ENCODE measurements at places on chromosomes 7 and 10.

DNA sequence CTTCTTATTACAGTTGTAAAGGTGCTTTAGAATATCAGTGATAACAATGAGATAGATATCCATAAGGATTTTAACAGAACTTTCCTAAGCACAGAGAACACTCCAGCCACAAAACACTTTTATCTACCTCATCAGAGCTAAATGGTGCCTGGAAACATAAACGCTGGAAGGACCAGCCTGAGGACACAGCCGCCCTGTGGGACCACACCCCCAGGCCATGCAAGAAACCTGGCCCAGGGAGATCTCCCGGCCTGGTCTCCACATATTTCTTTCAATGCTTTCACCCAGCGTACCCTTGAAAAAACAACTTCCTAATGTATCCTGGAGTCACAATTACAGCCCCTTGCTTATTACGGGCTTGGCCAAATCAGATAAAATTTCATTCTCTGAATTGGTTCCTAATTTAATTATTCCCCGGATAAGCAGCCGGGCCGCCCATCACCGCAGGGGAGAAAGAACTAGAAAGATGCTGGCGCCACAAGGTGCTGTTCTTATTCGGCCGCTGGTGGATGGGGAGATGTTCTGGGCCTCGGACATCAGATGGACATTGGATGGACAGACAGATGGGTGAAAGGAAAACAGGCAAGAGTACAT, 11.8 kb downstream of the CHST15 start:
- no peak for DNase-seq

GRCh38 chr7:1285556-1286301, 53.1 kb downstream of the UNCX start:
- DNase-seq: no peak

GRCh38 chr7:155802906-155803417, 9.3 kb downstream of the SHH start:
- DNase-seq: no peak

DNA sequence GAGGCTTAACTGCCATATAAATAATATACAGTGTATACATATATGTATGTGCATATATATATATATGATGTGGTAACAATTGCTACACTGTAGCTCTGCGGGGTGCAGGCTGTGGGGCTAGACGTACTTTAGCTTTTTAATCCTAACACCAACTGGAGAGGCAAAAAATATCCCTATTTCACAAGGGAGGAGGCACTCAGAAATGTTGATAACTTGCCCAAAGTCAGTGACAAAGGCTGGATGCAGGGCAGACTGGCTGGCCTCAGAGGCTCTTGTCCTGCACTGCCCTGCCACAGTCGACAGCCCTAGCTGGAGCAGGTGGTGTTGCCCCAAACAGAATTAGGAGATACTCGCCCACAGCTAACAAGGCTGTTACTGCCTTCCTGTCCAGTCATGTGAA, 1.5 kb upstream of the RELN start:
- no peak for DNase-seq

DNA sequence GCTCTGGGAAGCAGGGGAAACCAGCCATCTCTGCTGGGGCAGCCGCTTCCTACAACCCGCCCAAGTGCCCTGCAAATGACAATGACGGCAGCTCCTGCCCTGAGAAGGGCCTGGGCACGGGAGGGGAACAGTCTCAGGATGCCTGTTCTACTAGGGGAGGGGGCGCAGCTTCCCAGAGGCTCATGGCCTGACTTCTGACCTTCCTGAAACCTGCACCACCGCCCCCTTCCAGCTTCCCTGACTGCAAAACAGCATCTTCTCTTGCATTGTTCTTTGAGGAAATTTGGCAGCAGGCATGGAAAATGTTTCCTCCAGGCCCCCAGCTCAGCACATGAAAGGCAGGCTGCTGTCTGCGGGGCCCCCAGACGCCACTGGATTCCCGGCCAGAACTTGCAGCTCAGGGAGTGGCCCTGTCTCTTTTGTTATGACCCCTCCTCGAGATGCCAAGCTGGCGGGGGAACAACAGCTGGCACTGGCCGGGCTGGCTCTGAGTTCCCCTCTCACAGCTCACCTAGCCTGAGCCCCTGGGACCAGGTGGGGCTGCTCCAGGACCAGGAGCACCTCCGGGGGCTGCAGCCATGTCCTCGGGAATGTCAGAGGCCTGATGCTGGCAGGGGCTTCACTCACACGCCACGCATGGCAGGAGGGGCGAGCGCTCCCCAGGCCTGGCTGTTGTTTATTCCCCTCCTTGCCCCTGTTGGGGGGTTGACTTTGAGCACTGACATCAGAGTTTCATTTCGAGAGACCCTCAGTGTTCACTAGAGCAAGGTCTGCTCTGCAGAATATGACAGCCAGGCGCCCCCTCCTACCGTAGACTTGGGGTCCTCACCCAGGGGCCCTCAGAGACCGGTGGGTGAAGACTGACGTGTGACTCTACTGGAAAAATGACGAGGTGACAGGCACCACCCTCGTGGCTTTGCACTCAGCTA, 62.7 kb downstream of the CALML3 start:
- no peak for DNase-seq

DNA sequence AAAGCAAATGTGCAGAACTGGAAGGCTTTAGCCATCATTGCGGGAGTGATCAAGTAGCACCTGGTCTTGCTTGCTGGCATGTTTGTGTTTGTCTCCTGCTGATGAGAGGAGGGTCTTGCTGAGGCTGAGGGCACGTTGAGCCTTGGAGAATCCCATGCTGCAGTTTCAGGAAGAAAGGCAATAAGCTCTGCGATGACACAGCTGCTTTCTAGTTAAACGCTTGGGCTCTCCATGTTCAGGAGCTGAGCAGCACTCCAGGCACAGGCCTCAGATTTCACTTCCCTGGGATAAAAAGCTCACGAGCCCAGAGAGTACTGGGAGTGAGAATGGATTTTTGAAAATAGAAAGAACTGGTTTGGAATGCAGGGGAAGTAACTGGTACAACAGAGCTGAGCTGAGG, 100.8 kb downstream of the LRRC18 start:
- DNase-seq: no peak

GRCh38 chr7:140673063-140673773, 473 bp downstream of the ADCK2 start:
- peak; percentile 19 for DNase-seq

GRCh38 chr10:63630931-63631680, 109.9 kb downstream of the REEP3 start:
- DNase-seq: no peak

DNA sequence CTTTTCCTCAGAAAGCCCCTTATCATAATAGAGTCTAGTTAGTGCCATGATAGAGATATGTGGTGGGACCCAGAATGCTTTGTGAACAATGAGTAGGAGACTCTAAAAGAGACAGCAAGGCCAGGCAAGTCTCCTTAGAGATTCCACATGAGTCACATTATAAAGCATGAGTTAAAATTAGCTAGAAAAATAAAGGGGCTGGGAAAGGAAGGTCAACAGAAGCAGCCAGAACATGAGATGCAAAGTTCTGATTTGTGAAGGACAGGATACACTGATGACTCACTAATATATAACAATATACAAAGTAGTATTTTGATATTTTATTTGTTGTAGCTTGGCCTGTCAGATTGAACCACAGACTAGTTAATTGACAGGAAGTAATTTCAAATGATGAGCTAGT, 25.3 kb upstream of the SNX13 start:
- DNase-seq: no peak

- DNase-seq: no peak
Measured at GRCh38 chr7:85023916-85024315, 162.9 kb downstream of the SEMA3D start.

GRCh38 chr10:68118657-68119056, 9.4 kb downstream of the MYPN start:
- DNase-seq: no peak

DNA sequence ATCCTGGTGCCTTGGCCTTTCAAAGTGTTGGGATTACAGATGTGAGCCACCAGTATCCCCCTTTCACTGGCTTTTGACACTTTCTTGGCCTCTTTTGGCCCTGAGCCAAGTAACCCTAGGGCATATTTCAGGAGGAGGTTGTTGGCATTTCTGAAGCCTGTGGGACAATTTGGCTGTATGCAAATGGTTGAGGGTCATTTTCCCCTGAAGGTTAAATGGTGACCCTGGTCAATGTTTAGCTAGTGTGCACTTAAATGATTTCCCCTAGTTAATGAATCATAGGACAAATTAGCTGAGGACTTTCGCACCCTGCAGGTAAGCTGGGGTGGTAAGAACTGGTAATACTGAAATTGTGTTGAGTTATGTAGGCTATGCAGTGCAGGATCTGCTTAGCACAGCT, 660.5 kb downstream of the LRMDA start:
- no peak for DNase-seq

DNA sequence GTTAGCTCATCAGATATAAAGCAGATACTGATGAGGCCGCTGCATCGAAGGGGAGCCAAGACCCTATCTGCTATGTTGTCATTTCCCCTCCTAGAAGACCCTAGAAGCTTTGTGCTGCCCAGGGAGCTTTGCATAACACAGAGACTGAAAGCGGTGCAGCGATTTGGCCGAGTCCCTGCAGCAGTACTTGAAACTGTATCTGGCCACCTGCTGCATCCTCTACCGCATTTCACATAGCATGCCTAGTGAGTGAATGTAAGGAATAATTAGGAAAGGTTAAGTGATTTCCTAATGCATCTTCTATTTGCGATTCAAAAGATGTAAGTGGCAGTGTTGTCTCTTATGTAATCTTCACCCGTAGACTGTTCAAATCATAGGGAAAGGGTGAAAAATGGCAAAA, 106.7 kb downstream of the LRMDA start:
- no peak for DNase-seq

- no peak for DNase-seq
Measured at GRCh38 chr10:31808258-31809218, 120.1 kb downstream of the ARHGAP12 start.

GRCh38 chr10:3978761-3979160, 193.8 kb upstream of the KLF6 start:
- DNase-seq: no peak

- no peak for DNase-seq
Measured at GRCh38 chr7:37488163-37488764, 39.6 kb upstream of the ELMO1 start.

GRCh38 chr10:109926061-109926745, 2.9 kb upstream of the XPNPEP1 start:
- DNase-seq: no peak

DNA sequence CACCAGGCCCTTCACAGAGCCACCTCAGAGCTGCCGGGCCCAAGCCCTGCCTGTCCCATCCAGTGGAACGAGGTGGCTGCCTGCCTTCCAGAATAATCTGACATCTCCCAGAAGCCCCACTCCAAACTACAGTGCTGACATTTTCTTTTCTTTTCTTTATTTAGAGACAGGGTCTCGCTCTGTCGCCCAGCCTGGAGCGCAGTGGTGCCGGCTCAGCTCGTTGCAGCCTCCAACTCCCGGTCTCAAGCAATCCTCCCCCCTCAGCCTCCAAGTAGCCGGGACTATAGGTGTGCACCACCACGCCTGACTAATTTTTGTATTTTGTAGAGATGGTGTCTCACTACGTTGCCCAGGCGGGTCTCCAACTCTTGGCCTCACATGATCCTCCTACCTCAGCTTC, 346 bp downstream of the TMEM270 start:
- DNase-seq: no peak

GRCh38 chr10:119688033-119688508, 36.9 kb downstream of the BAG3 start:
- DNase-seq: no peak

- no peak for DNase-seq
Measured at GRCh38 chr10:128305601-128306345, 179.6 kb upstream of the MKI67 start.

- DNase-seq: no peak
Measured at GRCh38 chr7:76089865-76090475, 42.1 kb downstream of the MDH2 start.

GRCh38 chr10:117553815-117554172, 11.2 kb downstream of the EMX2 start:
- no peak for DNase-seq

- DNase-seq: no peak
Measured at GRCh38 chr10:91289305-91289704, 68.8 kb downstream of the PCGF5 start.

DNA sequence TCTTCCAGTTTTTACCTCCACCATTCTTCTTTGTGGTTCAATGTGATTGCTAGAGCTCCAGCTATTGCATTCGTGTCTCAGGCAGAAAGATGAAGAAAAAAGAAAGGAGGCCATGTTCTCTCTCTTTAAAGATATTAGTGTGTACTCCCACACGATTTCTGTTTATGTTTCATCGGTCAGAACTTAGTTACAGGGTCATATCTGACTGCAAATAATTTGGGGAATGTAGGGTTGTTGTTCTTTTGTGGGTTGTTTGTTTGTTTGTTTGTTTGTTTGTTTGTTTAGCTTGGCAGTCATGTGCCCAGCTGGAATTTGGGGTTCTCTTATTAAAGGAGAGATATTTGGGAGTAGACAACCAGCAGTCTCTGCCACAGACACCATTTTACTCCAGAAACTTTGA, 53.6 kb upstream of the PIK3CG start:
- DNase-seq: no peak

GRCh38 chr7:17367502-17367901, 69.0 kb downstream of the AHR start:
- no peak for DNase-seq

GRCh38 chr10:70549962-70550458, 52.5 kb downstream of the PRF1 start:
- DNase-seq: peak; percentile 53

GRCh38 chr10:121886997-121887622, 40.7 kb downstream of the ATE1 start:
- no peak for DNase-seq

GRCh38 chr7:153034791-153035190, 275.2 kb downstream of the ACTR3B start:
- no peak for DNase-seq

GRCh38 chr7:45689011-45689796, 115.0 kb downstream of the ADCY1 start:
- no peak for DNase-seq

DNA sequence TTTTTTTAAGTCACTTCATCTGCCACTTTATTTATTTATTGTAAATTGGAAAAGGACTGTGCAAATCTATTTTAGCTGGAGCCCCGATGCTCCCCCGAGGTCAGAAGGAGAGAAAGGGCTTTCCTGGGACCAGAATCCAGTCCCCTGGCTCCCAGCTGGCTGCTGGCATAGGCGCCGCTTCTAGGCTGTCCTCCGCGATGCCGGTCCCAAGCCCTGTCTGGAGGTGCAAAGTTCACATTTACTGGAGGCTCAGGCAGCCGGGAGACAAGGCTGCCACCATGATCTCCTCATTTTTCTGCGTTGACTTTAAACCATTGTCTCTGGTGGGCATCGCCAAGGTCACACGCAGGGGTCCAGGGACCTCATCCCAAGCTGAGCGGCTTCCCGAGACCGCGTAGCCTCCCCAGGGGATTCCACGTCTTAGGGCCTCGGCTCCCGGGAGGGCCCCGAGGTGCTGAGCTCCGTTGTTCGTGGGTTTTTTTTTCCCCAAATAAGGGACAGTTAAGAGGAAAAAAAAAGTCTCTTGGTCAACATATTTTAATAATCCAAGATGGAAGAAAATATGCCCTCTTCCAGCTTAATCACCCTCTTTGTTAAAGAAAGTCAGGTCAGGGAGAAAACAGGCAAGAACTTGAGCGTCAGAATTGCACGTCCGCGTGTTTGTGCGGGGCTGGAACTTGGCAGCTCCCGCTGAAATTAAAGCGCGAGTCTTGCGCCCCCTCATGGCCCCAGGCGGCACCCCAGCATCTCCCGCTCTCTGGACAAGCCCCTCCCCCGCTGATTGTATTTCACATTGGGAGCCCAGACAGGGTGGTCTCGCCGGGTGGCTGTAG, 11.9 kb downstream of the RGR start:
- DNase-seq: no peak

GRCh38 chr7:99449326-99449725, 10.6 kb downstream of the CPSF4 start:
- DNase-seq: no peak

All from stimulated activated CD8-positive, alpha-beta memory T cell treated with anti-CD3 and anti-CD28 coated beads, Interleukin-2, amount 100 ng/mL, for 1 hour (primary cell).